ENCODE measurements at places on chromosomes 6 and 20.

DNA sequence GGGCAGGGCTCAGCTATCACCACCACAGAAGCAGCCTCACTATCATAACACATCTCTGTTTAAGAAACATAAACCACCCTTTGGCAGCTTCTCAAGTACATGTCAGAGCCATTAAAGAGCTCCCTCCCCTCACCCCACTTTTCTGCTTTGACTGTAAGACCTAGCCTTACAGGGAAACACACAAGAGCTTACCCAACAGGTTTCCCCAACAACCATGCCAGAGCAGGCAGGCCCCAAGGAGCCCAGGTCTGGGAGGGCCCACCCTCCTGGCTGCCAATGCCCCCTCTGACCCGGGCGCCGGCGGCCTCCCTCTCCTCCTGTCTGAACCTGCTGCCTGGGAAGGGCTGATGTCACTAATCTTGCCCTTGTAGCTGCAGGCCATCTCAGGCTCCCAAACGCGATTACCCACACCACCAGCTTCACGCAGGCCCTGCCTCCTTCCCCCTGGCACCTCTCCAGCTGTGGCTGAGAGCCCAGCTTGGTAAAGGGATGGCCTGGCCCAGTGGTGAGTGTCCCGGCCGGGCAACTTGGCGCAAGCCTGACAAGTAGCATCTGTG is 402.0 kb downstream of the MAFB start:
- no peak for DNase-seq

GRCh38 chr20:20480689-20481088 is 112.8 kb downstream of the INSM1 start:
- DNase-seq, result no peak

- DNase-seq, result no peak
These were observed 244.5 kb downstream of the CD83 start for GRCh38 chr6:14361956-14362587.

DNA sequence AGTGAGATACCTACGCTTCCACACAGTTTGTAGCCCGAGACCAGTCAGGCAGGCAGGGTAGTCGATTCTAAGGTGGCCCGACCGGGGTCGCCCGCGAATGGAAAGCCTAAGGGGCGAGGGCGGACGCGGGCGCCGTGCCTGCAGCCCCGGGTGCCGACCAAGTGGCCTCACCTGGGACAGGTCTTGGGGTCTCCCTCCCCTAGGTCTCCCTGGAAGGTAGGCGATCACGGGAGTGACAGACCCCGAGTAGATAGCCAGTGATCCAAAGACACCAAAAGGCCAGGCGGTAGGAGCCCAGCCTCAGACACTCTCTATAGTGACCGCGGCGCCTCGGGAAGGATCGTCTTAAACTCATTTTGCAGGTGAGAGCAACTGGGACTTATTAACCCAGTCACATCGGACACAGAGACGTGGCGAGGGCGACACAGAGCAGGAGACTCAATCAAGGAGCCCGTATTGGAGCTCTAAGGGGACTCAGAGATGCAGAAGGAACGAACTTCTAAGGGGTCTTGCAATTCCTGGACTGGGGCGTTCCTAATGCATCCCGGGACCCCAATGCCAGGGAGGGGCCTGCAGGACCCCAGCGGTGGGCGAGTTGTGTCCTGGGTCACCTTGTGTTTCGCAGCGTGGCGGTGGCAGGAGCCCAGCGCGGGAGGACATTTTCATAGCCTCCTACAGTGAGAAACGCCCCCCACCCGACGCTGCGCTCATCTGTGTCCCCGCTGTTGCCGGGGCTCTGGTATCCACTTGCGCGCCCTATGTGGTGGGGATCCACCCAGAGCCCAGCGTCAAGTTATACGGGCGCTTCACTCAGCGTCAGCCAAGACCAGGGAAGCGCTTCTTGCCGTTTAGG is 2.1 kb upstream of the VSX1 start:
- DNase-seq, result no peak

GRCh38 chr6:62891065-62891647 is 320.1 kb upstream of the FKBP1C start:
- DNase-seq, result no peak

GRCh38 chr6:154223296-154223695 is 133.3 kb downstream of the IPCEF1 start:
- DNase-seq, result no peak

- no peak for DNase-seq
These were observed 48.6 kb downstream of the FOXO3 start for GRCh38 chr6:108609276-108609769.

DNA sequence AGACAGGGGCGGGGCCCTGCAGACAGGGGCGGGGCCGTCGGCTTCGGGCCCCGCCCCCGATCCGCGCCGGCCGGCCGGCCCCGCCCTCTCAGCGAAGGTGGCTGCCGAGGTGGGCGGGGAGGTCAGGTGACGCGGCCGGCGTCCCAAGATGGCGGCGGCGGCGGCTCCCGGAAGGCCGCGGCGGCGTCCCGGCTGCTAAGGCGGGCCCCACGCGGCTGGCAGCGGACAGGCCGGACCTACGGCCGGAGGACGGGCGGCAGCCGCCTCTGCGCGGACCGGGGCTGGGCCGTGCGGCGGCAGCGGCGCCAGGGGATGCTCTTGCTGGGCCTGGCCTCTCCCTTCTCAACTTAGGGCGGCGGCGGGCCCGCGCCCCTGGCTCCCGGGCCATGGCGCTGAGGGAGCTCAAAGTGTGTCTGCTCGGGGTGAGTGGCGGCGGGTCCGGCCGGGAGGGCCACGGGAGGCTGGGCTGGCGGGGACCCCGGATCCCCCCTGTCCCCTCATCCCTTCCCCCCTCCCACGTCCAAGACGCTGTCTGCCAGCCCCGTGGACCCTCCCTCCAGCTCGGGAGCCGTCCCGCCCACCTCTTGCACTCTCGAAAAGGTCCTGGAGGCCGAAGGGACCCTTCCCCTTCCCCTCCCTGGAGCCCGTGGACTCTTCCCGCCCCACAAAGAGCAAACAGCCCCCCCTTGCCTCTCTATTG is at the start of gene RAB22A:
Gene RAB22A, plus strand, starts transcription at position 125 of the 700 bp plus-strand sequence. Its CDS starts 262 bp downstream, at position 387.
- DNase-seq, result no peak

GRCh38 chr6:65745614-65746013 is 38.6 kb upstream of the EYS start:
- no peak for DNase-seq

- no peak for DNase-seq
These were observed 104.0 kb downstream of the PLCB4 start for GRCh38 chr20:9172851-9173250.

DNA sequence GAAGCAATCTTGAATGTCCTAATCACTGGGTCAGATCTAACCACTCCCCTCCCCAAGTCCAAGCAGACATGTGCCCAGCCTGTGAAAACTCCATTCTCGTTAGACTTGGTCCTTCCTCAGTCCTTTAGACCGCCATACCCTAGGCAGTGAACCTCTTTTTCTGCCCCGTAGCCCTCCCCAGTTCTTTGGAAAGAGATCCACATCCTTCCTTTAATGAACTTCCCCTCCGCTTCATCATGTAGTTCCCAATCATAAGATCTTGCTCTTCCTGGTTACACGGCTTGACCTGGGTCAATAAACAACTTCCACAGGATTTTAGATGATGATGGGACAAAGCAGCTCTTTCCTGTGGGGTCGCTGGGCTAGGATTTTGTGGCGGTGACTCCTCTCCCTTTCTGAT is 9.6 kb downstream of the AHCY start:
- no peak for DNase-seq

DNA sequence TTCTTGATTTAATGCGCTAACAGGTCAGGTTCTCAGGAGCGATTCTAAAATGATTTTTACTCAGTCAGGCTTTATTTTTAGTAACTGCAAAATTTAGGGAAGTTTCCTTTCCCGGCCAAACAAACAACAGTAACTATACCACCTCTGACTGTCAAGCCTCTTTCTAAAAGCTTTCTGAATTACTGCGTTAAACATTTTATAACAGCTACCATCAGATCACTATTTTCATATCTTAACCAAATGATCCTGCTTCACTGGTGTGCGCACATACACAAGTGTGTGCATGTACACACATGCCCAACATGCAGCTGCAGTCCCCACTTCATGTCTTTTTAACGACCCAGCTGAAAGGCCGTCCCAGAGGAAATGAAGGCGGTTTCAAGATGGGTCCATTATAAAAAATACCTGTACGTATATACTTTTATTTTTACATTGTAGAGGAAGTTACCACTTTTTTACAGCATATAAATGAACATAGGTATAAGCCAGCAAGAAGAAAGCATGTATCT is 25.0 kb downstream of the TMEM242 start:
- no peak for DNase-seq

DNA sequence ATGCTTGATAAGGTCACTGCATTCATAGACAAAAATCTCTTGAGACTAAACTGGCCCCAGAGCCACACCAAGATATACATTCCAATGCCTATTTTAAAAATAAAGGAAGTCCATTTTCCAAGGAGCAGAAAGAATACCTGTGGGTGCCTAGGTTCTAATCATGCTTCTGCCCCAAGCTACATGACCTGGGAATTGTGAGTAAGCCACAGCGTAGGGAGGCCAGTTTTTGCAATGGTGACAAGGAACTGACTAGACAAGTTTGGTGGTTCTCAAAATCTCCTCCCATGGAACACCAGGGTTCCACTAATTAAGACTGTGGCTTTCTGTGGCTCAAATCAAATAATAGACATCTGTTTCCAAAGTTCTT is 83.3 kb downstream of the GMDS start:
- no peak for DNase-seq

GRCh38 chr6:8080362-8081151 is 16.4 kb upstream of the BLOC1S5 start:
- DNase-seq, result no peak

- DNase-seq, result no peak
These were observed 58.8 kb upstream of the FUCA2 start for GRCh38 chr6:143570147-143570853.

DNA sequence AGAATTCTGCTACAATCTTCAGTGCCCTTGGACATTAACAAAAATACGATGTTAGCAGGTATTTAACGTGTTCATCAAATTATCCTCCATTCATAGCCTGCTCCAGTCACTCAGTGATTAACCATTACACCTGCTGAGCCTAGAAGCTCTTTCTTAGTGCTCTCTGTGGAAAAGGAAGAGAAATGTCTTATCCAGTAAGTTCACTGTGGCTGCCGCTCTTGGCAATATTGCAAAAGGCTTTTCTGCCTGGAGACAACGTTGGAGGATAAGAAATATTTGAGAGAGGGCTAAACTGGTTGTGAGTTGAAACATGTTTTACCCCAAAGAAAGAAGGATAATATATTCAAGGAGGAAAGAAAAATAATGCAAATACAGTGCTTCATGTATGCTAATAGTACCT is 217.4 kb upstream of the HSF2 start:
- no peak for DNase-seq

DNA sequence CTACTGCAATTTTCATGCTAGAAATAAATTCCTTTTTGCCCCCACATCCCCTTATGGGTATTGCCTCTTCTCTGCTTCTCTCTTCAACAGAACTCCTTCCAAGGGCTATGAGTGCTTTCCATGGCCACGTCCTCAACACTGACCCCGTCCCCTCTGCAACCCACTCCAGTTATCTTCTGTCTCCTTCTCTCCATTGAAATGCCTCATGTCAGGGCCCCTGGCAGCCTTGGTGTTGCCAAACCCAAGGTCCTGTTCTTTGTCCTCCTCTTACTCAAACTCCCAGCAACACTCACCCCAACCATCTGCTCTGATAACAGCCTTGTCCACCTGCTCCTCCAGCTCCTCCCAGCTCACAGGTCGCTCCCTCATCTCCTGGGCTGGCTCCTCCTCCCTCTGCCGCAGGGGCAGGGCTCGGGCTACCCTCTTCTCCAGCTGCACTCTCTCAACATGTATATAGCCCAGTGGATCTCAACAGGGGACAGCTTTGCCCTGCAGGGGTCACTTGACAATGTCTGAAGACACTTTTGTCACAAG is 196.1 kb upstream of the QKI start:
- no peak for DNase-seq

DNA sequence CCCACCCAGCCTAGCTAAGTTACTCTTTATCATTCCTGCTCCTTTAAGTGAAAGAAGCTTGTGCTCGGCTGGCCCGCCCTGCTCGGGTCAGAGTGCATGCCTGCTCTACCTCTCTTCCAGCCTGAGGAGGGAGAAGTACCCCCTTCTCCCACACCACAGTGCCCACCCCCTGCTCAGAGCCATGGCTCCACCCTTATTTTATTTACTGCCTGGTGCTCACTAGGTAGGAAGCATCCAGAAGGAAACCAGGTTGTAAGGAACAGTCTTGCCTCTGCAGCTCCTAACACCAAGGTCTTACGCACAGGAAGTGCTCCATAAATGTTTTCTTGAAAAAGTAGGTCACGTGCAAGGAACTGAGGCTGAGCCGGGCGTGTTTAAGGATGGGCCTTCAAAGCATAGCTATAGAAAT is 105.7 kb upstream of the SNX9 start:
- DNase-seq, result no peak

DNA sequence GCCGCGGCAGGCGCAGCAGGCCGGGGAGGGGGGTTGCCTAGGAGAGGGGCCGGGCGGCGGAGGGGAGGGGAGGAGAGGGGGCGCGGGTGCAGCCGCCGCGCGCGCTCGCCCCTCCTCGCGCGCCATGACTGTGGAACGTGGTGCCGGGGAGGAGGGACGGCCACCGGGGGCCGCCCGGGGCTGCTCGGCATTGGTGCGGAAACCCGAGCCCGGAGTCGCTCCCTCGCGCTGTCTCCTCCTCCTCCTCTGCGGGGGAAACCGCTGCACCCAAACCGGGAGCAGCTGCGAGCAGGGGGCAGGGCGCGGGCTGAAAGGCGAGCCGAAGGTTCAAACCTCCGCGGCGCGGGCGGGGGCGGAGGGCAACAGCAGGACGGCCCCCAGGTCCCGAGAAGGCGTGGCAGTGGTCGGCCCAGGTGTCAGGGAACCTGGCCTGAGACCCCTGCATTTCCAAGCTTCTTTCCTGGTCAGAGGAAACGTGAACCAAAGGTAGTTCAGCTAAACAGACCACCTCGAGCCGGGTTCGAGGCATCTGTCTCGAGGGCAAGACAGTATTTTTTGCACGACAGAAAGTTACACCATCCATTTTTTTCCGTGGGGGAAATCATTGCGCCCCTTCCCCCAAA is 1.4 kb upstream of the TRERF1 start:
- DNase-seq, result peak; percentile 78

DNA sequence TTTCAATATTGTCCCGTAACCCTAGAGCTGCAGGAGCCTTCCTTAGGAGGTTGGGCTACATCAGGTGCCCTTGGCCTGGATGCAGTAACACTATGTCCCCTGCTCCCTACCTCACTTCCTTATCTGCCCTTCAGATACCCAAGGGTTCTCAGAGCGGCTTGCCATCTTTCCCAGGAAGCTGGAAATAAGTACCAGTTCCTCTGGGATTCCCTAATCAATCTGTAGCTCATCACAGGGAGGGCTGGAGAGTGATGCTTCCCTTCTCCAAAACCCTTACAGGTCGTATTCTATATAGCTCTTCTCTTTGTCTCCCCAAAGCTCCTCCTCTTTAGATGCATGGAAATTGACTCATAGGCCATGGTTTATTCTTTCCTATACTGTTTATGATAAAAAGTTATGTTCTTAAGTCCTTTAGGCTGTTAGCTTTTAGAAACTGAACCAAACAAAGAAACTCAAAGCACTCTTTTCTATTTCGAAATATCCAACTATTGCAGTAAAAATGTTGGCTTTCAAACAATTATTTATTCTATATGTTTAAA is 4.2 kb downstream of the MYCT1 start:
- DNase-seq, result no peak

- no peak for DNase-seq
These were observed 11.8 kb upstream of the CAP2 start for GRCh38 chr6:17381424-17382147.

GRCh38 chr6:27251112-27251605 is 3.7 kb downstream of the PRSS16 start:
- DNase-seq, result no peak

GRCh38 chr20:48196001-48196400 is 410.7 kb upstream of the SULF2 start:
- no peak for DNase-seq
